ENCODE measurements at places on chromosomes 12 and 14.

DNA sequence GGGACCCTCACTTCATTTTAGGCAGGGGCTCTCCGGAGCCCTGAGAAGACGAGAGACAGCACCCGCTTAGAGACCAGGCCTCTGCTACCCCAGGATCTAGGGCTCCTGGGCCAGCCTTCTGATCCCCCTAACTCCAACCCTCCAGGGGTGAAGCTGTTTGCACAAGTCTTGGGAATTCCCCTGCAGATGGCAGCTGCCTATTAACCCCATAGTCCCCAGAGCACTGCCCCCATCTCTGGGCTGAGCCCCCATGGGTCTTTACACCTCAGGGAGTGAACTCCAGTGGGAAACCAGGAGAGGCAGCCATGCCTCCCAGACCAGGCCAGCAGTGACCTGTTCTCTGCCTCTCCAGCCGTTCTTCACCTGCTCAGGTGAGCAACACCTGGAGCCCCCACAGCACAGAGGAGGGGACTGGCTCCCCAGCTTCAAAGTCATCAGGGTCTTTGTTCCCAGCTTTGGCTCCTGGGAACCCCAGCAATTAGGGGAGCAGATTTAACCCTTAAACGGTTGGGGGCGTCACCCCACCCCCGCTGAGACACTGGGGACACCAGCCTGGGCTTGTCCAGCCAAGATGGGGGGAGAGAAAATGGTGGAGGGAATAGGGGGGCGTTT is 2.3 kb downstream of the WNT10B start:
- DNase-seq, result no peak

- no peak for DNase-seq
Measured at GRCh38 chr12:131063960-131064359, 110.3 kb downstream of the ADGRD1 start.

DNA sequence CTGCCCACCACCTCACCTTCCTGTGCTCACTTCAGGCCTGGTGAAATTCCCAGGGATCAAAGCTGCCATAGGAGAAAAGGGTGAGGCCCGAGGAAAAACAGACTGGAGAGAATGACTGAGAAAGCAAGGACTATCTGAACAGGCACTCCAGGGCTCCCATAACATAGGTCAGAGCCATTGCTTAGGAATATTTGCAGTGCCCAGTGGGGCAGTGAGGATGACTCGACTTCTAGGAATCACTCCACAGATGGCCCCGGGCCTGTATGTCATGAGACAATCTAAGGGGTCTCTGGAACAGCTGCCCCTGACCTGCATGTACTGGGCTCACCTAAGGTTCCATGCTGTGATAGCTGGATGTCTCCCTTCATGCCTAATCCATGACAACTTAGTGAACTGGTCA is 51.6 kb downstream of the GPHB5 start:
- no peak for DNase-seq

- DNase-seq, result no peak
Measured at GRCh38 chr12:12127304-12127703, 56.6 kb downstream of the BCL2L14 start.

- DNase-seq, result no peak
Measured at GRCh38 chr14:100692256-100692655, 34.4 kb upstream of the DLK1 start.

GRCh38 chr12:24072302-24072701 is 122.8 kb upstream of the SOX5 start:
- no peak for DNase-seq

DNA sequence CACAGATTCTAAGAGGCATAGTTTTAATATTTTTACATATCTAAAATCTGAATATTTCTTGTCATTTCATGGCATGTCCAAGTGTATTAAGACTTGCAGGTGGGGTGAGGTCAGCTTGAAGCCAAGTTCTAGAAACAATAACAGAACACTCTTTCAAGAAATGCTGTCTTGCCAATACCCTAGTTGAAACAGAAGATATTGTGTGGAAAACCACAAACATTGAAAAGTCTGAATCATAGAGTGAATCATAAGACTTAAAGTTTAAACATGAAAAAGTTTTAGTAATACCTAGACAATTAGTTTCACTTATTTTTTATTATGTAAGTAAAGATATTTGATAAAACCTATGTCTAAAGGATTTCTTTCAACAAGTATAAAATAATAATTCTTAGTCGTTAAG is 191.5 kb upstream of the CAND1 start:
- no peak for DNase-seq

DNA sequence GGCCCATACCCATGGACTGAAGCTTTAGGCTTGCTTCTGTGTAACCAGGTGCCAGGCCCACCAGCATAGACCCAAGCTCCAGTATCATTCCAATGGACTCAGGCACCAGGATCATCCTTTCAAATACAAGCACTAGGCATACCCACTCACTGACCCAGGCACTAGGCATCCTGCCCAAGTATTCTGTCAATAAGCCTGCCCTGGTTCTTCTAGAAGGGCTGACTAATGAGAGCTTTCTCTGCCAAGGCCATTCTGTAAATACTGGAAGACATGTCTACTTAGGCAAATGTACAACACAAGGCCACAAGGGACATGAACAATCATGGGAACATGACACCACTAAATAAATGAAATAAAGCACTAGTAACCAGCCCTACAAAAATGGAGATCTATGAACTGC is 352.2 kb downstream of the FSCB start:
- no peak for DNase-seq

GRCh38 chr12:20250761-20251160 is 117.6 kb upstream of the PDE3A start:
- DNase-seq, result no peak

DNA sequence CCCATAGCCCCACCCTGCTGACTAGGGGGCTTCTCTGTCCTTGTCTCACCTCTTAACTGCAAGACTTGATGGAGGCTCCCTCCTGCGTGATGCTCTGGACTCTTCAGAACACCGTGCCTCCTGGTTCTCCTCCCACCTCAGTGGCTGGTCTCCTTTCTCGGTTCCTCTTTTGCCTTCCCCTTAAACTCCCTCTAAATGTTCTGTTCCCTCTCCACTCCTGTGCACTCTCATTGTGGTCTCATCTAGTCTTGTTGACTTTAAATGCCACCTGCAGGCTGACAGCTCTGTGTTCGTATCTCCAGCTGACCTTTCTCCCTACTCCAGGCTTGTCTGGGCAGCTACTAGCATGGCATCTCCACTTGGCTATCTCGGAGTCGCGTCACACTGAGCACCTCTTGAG is 28.3 kb downstream of the DYNC1H1 start:
- no peak for DNase-seq

DNA sequence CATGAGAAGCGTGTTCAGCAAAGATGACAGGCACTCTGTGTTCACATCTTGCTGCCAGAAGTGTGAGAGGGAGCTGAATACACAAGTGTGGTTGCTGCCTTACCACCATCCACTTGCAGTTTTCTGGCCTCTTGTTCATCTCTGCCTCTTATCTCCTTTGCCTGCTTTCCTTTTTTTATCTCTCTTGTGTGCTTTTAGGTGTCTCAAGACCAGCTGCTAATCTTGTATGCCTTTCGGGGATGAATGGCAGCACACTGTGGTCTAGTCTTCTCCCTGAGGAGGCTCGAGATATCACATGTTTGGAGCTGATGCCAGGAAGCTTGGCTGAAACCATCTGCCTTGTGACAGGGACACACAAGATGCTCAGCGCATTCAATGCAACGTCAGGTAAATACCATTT is 17.2 kb downstream of the FAM234B start:
- no peak for DNase-seq

DNA sequence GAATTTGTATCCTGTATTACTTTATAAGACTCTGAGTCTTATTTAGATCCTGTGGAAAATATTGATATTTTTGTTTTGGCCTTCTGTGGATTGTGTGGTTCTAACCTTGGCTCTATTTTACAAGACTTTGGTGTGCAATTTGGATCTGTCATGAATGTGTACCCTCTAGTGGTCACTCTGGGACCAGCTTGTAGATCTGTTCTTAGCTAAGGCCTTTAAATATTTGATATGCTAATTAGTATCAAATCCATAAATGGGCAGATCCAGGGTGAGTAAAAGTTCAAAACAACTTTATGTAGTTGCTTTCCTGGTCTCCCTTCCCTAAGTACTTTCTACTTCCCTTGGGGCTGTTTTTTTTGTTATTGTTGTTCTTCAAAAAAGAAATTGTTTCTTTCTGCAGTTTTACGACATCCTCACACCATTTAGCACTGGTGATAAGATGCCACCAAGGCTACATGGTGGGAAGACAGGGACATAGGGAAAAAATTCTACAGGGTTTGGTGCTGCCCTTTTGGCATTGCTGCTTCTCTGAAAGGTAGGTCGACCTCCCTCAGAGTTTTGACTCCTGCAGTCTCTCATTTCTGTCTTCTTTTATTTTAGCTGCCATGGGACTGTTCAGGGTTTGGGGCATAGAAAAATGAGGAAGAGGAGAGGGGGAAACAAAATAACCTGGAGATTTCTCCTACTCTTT is 238.5 kb downstream of the GPHN start:
- DNase-seq, result no peak

DNA sequence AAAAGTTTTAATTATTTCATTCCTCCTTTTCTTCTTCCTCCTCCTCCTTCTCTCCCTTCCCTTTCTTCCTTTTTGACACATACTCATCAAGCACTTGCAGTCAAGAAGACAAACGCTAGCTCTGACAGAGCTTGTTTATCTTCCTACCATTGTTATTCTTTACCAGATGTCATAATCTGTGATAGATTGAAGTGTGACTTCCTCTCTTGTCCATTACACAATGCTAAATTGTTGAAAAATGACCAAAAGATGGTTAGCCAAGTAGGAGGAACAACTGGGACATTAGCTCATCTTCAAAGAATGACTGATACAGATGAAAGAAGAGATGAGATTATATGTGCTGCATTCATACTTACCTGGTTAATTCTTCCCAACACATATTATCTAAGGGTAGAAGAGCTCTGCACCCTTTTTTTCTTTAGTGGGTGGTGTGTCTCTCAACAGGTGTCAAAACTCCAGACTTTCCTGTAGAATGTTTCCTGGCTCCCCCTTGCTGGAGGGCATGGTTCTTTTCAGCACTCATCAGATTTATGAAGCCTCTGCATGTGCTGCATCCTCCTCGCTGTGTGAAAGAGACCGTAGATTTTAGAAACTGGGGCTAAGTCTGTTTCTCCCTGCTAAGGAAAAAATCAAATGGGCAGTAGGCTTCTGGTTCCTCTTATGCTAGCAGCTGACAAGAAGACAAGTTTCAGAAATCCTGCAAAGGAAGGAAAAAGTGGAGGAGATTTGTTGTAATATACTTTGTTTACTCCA is 147.1 kb downstream of the TMX1 start:
- DNase-seq, result no peak

GRCh38 chr12:49092086-49092815 is 2.4 kb downstream of the DHH start:
- no peak for DNase-seq

DNA sequence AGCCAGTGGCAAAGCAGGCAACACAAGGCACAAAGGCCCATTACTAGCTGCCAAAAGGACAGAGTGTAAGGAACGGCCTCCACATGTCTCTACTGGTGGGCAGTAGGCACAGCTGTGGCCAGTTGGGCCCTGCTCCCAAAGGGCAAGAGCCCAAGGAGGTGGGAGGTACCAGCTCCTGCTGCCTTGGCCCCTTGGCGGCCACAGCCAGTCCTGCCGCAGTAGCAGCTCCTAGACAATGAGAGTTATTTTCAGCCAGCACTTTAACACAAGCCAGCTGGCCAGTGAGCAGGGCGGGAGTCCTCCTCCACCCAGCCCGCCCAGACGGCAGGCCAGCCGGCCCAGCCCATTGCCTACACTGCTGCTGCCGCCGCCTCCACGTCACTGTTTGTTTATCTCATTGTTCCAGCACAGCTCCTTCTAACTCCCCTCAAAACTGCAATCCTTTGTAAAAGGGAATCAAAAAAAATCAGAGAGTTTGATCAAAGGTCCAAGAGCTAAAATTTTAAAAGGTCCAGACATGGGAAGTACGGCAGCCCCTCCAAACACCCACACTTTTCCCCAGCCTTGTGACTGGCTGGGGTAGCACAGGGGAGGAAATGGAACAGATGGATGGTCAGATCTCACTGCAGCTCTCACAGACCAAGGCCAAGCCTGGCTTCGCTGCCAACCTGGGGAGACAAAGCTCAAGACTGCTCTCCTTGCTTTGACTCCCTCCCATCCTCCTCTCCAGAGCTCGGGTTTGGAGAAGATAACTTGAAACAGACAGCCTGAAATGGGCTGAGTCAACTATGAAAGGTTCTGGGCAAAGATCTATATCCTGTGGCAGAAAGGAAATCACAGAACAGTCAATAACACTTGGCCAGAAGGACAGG is 33.5 kb downstream of the FMNL3 start:
- no peak for DNase-seq

GRCh38 chr14:61103541-61104339 is 122.7 kb downstream of the SLC38A6 start:
- DNase-seq, result no peak

GRCh38 chr12:18897823-18898222 is 159.9 kb downstream of the CAPZA3 start:
- DNase-seq, result no peak

DNA sequence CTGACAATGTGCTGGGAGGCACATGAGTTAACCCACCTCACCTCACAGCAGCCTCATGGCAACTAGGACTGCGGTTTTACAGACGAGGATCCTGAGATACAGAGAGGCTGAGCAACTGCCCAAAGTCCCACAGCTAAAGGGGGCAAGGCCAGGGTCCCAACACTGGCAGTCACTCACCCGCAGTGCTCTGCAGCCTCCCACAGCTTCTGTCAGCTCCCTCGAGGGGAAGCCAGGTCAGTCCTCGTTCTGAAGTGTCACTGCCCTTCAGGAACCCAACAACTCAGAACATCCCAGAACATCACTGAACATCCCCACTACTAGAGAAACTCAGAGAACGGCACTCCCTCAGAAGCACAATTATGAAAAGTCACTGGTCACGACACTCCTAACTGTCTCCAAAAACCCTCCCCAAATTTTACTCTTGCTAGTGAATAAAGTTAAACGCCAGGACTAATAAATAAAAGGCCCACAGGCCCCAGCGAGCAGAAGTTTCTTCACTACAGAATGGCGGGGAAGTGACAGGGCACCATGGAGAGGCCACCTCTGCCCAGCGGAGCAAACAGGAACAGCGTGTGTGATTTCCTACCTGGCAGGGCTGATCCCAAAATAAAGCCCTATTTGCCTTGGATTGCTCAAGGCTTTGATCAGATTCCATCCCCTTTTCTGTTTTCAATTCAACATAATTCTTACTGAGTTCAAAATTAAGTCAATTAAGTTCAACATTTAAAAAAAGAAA is 75.1 kb downstream of the TTC7B start:
- DNase-seq, result no peak

DNA sequence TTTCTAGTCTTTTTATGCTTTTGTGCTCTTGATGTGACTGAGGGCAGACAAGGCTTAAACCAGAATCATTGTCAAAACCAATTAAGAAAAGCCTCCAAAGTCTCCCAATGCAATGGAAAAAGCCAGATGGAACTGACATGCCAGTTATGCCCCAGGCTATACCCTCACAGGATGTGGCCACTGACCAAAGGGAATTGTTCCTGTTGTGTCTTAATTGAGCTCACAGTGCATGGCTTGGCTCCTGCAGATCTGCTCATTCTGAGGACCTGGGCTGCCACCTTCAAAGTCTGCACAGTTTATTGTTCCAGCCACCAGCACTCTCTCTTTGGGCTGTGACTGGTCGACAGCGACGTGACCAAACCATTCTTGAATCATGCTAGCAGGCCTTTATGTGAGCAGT is 17.1 kb upstream of the BICD1 start:
- DNase-seq, result no peak
